Endothelial cell of coronary artery (primary cell): ENCODE measurements at places on chromosomes 12 and 14. TPM values are rescaled to one million over a fixed set of nuclear protein-coding genes. Genes with fewer than 3 reads are reported as not detected.

Gene DIO2
- total RNA-seq = 2.2 and 2.7 TPM in 2 replicates

Gene PAPLN
- total RNA-seq = 1.5 and 2.7 TPM in 2 replicates

Gene HCAR1
- under 0.01 TPM in 2 replicates for total RNA-seq

Gene GPX2
- 0.09 TPM in 1 of 2 replicates, not detected in the other for total RNA-seq

Gene ABCD2
- not detected in 2 replicates for total RNA-seq

Gene ARHGEF25
- total RNA-seq = 1.8 and 10.7 TPM in 2 replicates

Gene EML1
- total RNA-seq = 32.1 and 43.7 TPM in 2 replicates
